ENCODE measurements at places on chromosomes 5 and 9. TPM values are rescaled to one million over a fixed set of nuclear protein-coding genes. Genes with fewer than 3 reads are reported as not detected.

DNA sequence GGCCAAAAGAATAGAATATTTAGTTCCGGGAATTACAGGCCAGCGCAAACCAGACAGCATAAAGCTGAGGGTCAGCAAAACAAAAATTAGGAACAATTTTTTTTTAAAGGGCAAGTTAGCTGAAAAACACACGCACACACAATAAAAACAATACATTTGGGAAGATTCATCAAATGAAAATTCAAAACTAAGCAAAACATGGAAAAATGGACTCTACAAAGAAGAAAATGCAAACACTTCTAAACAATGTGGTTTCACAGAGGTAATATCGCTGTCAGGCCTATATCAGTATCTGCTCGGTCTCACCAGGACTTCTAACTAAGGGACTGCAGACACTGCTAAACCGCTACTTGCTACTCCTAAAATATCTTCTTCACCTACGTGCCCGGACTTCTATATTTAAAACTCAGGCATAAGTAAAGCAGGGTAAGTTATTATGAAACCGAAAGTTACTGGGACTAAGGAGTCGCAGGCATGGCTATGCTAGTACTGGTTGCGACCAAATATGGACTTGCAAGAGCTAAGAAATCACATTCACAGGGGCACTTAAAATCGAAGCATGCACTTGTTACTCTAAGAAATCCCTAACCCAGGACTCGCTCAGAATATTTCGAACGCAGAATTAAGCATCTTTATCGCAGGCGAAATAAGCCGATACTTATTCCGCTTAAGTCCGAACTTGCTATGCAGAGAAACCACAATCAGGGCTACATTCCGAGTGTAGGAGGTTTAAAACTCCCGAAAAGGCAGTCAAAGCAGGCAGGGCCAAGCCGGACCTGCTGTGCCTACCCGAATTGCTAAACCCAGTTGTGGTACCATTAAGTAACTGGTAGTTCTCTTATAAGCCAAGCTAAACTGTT is 2.3 kb downstream of the ANXA2R start:
- peak overlapping the region; percentile 30 for H3K4me3 ChIP-seq
- H3K36me3 ChIP-seq, result no peaks in the 10 kb centered on the region
- H3K27ac ChIP-seq, result peak overlapping the region; percentile 5
- H3K27me3 ChIP-seq, result no peaks in the 10 kb centered on the region

Gene PCA3
- total RNA-seq, result not detected

DNA sequence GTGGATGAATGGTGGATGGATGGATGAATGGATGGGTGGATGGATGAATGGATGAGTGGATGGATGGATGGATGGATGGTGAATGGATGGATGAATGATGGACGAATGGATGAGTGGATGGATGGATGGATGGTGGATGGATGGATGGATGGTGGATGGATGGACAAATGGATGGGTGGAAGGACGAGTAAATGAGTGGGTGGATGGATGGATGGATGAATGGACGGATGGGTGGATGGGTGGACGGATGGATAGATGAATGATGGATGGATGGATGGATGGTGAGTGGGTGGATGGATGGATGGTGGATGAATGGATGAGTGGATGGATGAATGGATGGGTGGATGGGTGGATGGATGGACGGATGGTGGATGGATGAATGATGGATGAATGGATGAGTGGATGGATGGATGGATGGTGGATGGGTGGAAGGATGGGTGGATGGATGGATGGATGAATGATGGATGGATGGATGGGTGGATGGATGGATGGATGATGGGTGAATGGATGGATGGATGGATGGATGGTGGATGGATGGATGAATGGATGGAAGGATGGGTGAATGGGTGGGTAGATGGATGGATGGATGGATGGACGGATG is 58.6 kb downstream of the VAV2 start:
- no peaks in the 10 kb centered on the region for H3K36me3 ChIP-seq
- H3K4me1 ChIP-seq, result peaks cover 26% of the 10 kb centered on the region
- no peaks in the 10 kb centered on the region for H3K27me3 ChIP-seq
- DNase-seq, result no peak
- H3K27ac ChIP-seq, result no peak overlapping the region

GRCh38 chr9:122991370-122991830 is 42.1 kb upstream of the GPR21 start:
- no peak for DNase-seq
- peaks cover 19% of the 10 kb centered on the region for H3K36me3 ChIP-seq
- H3K4me1 ChIP-seq, result peaks cover 2% of the 10 kb centered on the region
- H3K27me3 ChIP-seq, result no peaks in the 10 kb centered on the region
- no peak overlapping the region for H3K4me3 ChIP-seq

DNA sequence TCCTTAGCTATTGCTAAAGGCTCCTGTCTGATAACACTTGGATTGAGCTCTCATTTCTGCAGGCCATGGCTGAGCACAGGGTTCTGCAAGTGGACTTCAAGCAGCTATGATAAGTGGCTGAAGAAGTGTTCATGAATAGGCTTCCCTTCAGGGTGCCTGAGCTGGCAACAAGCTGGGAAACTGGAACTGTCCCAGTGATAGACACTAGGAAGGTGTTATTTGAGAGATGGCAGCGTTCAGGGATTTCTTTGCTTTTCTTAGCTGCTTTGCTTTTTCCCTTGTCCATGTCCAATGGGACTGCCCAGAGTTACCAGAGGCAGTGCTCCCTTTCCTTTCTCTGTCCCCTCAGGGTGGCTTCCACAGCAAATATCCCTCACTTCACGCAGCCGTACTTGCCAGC is 75.8 kb downstream of the INIP start:
- H3K27me3 ChIP-seq, result no peaks in the 10 kb centered on the region
- no peak overlapping the region for H3K27ac ChIP-seq
- no peak for DNase-seq
- no peaks in the 10 kb centered on the region for H3K4me1 ChIP-seq

DNA sequence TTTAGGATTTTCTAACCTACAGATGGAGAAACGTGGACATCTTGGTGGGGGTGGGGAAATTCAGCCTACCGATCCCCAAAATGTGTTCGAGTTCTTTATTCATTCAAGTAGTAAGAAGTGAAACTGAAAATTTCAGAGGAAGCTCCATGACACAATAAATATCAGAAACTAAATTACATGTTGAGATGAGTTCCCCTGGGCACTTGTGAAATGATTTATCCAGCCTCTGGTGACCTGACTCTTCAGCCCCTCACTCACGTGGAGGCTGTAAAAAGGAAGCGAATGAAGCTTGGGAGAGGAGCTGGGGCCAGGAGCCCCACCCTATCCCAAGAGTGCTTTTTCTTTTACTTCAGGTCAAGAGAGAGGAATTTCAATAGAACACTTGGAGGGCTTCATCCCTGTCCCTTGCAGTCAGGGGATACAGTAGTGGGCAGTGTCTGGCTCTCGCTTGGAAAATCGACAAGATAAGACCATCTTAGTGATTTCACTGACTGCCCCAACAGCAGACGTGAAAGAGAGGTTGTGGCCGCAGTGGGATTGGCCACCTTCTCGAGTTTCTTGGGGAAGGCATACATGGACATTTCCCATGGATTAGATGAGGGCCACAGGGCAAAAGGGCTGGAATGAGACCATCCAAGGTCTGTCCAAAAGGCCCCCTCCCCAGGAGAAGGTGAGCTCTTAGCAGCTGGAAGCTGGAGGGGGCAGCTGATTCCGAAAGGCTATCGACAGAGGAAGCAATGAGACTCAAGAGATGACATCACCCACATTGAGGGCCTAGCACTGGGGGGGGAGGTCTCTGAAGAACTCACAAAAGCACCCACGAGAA is 76.8 kb upstream of the SH3PXD2B start:
- no peak overlapping the region for H3K4me3 ChIP-seq
- H3K4me1 ChIP-seq, result peaks cover 7% of the 10 kb centered on the region
- no peak for DNase-seq
- no peak overlapping the region for H3K27ac ChIP-seq
- H3K27me3 ChIP-seq, result no peaks in the 10 kb centered on the region

DNA sequence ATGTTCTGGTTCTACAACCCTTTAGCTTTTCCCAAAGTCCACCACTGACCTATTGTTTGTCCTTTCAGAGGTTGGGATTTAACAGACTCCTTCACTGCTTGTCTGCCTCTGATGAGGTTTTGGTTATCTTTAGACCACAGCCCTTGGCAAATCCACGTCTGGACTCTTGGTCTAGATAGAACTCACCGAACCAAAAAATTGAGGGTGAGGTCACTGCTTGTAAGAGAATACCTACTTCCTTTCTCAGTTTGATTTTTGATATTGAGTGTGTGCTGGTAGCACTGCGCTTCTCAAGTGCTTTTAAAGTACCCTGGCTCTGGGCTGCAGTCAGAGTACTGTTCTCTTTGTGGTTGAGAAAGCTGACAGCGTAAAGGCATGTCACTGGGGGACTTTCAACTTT is 61.7 kb downstream of the JMY start:
- no peak overlapping the region for H3K27ac ChIP-seq
- H3K36me3 ChIP-seq, result no peaks in the 10 kb centered on the region
- H3K27me3 ChIP-seq, result no peaks in the 10 kb centered on the region

DNA sequence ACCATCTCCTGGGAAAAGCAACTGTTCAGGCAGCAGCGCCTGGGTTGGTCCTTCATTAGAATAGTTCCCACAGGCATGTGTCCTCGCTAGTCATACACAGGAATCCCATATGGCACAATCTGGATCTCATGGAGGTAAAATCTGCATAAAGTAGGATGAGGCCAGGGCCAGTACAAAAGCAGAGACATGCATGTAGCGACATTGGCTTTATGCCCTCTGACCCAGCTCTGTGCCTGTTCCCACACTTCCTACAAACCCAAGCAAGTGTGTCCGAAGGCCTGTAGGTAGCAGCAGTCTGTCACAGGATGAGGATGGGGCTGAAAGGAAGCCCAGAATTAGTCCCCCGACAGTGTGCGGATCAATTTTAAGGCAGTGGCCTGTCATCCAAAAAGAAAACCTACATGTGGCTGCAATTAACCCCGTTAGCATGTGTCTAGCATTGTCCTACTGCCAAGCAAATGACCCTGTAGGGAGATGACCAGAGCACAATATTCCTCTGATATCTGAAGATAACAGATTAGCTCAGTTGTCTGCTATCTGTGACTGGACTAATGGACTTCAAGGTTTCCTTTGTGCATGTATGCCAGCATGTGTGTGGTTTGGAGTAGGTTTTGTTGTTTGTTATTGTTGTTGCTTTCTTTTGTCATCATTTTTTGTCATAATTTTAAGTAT is 178.8 kb downstream of the TMEM161B start:
- no peaks in the 10 kb centered on the region for H3K36me3 ChIP-seq
- DNase-seq, result no peak

Gene SERF1A
- 12.3 TPM for total RNA-seq

DNA sequence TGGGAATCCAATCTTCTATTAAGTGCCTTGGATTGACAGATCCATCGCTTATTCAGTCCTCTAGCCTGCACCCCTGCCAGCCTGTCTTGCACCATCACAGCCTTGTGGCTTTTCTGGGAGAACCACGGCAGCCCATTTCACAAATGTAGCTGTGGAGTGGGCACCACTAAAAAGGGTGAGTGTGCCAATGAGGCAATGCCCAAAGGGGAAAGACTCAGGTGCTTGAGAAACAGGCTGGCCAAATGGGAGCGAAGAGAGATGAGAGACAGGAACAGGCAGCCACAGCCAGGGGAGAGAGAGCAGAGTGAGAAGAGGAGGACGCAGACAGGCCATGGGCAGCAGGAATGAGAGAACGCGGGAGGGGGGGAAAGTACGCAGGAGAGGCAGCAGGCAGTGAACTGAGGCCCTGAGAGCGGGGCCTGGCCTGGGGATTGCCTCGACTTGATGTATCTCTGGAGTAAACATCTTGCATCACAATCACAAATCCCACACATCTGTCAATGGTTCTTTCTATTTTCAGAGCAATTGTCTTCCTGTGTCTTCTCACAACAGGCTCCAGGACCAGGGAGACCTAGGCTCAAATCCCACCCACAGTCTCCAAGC is 173.1 kb downstream of the SYK start:
- H3K27me3 ChIP-seq, result no peaks in the 10 kb centered on the region
- no peaks in the 10 kb centered on the region for H3K36me3 ChIP-seq
- DNase-seq, result no peak

GRCh38 chr5:39980056-39980455 is 555.3 kb upstream of the DAB2 start:
- H3K27me3 ChIP-seq, result no peaks in the 10 kb centered on the region
- H3K4me3 ChIP-seq, result no peak overlapping the region
- DNase-seq, result no peak

DNA sequence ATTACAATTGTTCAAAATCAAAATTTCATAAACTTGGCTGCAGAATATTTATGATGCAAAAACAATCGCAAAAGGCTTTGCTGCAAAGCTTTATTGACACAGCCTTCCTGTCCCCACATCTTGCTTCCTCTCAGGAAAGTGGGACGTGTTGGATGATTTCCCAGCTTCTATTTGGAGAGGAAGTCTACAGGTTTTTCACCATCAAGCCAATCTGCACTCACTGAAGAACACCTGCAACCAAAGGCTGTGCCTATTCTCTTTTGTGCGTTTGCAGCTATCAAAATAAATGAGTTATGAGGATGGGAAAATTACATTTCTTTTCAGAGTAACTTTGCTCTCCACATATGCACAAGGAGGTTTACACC is 214.4 kb downstream of the PLK2 start:
- H3K27ac ChIP-seq, result no peak overlapping the region
- no peaks in the 10 kb centered on the region for H3K27me3 ChIP-seq
- no peak overlapping the region for H3K4me3 ChIP-seq
- no peaks in the 10 kb centered on the region for H3K36me3 ChIP-seq
- H3K4me1 ChIP-seq, result no peaks in the 10 kb centered on the region

Gene PCDHB6
- 0.49 TPM for total RNA-seq

- H3K27me3 ChIP-seq, result no peaks in the 10 kb centered on the region
- no peak for DNase-seq
- H3K27ac ChIP-seq, result no peak overlapping the region
- no peak overlapping the region for H3K4me3 ChIP-seq
Measured at GRCh38 chr9:5578698-5579085, 50.2 kb upstream of the RIC1 start.

GRCh38 chr9:37700131-37700530 is 49.4 kb downstream of the FRMPD1 start:
- H3K36me3 ChIP-seq, result no peaks in the 10 kb centered on the region
- DNase-seq, result no peak
- no peaks in the 10 kb centered on the region for H3K4me1 ChIP-seq
- H3K4me3 ChIP-seq, result no peak overlapping the region
- H3K27me3 ChIP-seq, result no peaks in the 10 kb centered on the region
- H3K27ac ChIP-seq, result no peak overlapping the region

Measured in pancreas (tissue), 10 donors.